Right renal pelvis (tissue), 4 donors: ENCODE measurements at places on chromosomes 11 and 22. TPM values are rescaled to one million over a fixed set of nuclear protein-coding genes. Genes with fewer than 3 reads are reported as not detected.

- no peak for DNase-seq
Measured at GRCh38 chr11:14081581-14082231, 119.2 kb downstream of the SPON1 start.

GRCh38 chr11:9150926-9151325, 59.5 kb upstream of the SCUBE2 start:
- DNase-seq = no peak

Gene ALDH3B1
- polyA plus RNA-seq = 1.5 TPM

Gene GLB1L3
- polyA plus RNA-seq = 1.3 TPM

Gene CHEK2
- 15.7 TPM for polyA plus RNA-seq

GRCh38 chr11:5691964-5692361, 2.4 kb downstream of the TRIM22 start:
- DNase-seq = no peak

DNA sequence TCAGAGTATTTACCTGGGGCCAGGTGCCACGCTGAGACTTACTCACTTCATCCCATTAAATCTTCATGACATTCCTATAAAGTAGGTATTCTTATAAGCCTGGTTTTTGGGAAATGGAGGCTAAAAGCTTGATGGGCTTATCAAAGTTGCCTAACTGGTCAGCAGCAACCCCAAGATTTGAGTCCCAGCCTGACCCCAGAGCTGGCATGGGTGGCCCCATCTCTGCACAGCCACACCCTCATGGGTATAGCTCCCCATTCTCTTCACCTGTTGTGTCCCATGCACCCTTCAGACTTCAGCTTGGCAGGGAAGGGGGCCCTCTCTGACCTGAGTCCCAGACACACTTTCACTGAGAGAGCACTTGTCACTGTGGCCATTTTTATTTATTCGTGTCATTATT, 37.4 kb upstream of the TP53I11 start:
- no peak for DNase-seq

GRCh38 chr11:56473252-56473651, at the start of gene OR5M3:
TSS of gene OR5M3 (minus strand) at chr11:56473352. CDS start at chr11:56470497, 2,855 bp downstream.
- no peak for DNase-seq

- no peak for DNase-seq
Measured at GRCh38 chr11:61498767-61499341, 9.7 kb upstream of the LRRC10B start.

Gene MUC6
- polyA plus RNA-seq = 9.9 TPM

Gene OR52A1
- polyA plus RNA-seq = 0.03 TPM

Gene CSF2RB
- polyA plus RNA-seq = 2.8 TPM

DNA sequence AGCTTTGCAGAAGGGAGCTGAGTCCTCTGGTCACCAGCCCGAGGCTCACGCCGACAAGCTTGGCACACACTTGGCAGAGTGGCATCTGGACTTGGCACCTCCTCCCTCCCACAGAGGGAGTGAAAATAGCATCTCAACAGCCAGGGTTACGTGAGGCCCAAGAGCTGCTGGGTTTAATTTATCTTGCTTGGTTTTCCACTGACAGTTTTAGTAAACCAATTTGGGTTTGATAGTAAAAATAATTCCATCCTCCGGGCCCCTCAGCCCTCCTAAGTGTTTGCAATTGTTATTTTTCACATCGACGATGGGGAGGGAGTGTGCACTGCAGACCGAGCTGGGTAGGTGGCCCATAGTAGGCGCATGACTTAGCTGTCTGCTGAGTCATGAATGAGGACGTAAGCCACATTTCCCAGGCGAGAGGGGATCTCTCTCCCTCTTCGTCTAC, 107.6 kb upstream of the ASPHD2 start:
- DNase-seq = no peak
